ENCODE measurements at places on chromosomes 7 and 10.

DNA sequence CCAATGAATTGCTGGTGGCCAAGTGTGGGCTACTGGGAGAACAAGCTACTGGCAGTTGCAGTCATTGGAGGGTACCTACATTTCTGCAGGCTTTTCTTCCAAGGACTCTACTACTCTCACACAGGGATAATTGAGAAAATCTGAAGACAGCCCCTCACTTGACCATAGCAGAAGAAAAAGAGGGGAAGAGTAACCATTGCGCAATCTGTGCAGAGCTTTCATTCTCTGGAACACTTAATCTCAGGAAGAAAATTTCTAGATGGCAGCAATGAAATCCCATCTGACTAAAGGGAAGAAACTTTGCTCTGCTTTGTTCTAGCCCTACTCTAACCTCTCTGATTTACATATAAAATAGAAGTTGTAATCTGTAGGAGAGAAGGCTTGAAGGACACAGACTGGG lies 1239.6 kb upstream of the SORCS1 start:
- no peak for DNase-seq

GRCh38 chr7:24591152-24591551 lies 17.9 kb downstream of the PALS2 start:
- no peak for DNase-seq

DNA sequence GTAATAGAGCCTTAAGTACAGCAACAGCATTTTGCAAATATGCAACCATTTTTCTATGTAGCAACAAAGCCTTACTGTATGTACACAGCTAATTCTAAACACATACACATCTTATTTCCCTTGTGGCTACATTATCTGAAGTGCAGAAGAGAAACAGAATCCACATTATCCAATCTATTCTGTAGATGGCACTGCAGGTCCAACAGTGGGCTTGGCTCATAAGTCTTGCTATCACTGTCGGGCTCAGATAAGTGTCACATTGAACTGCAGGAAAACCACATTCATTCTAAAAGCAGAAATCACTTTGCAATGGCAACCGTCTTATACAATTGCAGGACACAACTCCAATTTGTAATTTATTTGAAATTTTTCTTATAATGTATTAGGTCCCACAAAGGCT lies 109.8 kb upstream of the NOBOX start:
- DNase-seq: no peak

GRCh38 chr7:6020371-6021286 lies 10.5 kb upstream of the ANKRD61 start:
- no peak for DNase-seq

GRCh38 chr7:70134029-70134770 lies 535.9 kb downstream of the AUTS2 start:
- DNase-seq: no peak

GRCh38 chr7:41971640-41972187 lies 265.3 kb downstream of the GLI3 start:
- DNase-seq: no peak
